Activated T-cell treated with anti-CD3 and anti-CD28 coated beads, Interleukin-2, amount 50 U/mL, for 4 hours (primary cell): ENCODE measurements at places on chromosomes 6 and 20. TPM values are rescaled to one million over a fixed set of nuclear protein-coding genes. Genes with fewer than 3 reads are reported as not detected.

- no peak for DNase-seq
These were observed 304.3 kb upstream of the SUPT3H start for GRCh38 chr6:45681860-45682511.

- no peak for DNase-seq
These were observed 643.0 kb downstream of the HDGFL1 start for GRCh38 chr6:23212398-23212797.

GRCh38 chr20:16474363-16474762 is 98.9 kb downstream of the KIF16B start:
- no peak for DNase-seq

DNA sequence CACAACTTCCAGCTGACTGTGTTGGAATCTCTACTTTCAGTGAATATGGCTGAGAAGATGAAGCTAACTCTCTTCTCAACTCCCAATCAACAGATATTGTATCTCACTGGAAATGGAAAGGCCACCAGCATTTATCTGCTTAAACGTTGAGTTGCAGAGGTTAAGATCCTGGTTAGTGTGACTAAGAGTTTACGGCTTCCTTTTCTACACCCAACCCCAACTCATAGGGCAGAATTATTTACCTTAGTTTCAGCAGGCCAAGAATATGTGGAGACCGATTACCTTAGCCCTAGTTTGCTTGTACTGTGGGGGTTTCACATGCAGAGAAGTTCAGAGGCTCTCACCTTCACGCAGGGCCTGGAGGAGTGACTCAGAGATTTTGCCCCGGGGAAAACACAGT is 1026.6 kb downstream of the EYS start:
- DNase-seq, result no peak

DNA sequence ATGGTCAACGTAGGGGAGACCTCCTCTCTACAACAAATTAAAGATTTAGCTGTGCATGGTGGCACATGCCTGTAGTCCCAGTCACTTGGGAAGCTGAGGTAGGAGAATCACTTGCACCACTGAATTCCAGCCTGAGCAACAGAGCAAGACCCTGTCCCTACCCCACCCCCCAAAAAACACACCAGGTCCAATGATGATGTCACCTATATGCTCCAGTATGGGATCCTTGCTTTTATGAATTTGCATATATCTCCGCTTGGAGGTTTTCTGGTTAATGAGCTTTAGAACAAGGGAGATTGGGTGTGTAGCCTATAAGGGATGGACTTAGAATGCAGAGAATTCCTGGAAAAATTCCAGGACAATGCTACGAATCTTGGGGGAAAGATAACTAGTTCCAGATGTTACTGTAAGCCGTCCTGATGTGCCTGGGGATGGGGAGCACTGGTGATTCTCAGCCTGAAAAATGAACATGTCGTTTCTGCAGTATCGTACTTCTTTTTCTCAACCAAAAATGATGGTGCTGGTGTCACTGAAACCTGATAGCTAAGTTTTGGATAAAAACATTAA is 61.1 kb downstream of the ZBTB2 start:
- DNase-seq, result no peak

The MDFI gene
- total RNA-seq, result not detected

The ZC3H12D gene
- 42.5 TPM for total RNA-seq

The PARD6B gene
- total RNA-seq, result 6.8 TPM
